NCI-H524 treated with DMSO at 0.1 percent for 48 hours (cell line): ENCODE measurements at places on chromosomes 3 and 15.

DNA sequence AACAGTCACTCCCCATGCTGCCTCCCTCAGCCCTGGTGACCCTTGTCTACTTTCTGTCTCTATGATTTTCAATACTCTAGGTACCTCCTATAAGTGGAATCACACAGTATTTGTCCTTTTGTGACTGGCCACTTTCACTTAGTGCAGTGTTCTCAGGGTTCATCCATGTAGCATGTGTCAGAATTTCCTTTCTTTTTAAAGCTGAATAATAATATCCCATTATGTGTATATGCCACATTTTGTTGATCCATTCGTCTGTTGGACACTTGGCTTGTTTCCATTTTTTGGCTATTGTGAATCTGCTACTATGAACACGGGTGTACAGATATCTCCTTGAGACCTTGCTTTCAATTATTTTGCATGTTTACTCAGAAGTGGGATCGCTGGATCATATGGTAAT, 34.1 kb downstream of the PML start:
- no peak for DNase-seq

GRCh38 chr15:58058729-58059128, 6.8 kb downstream of the ALDH1A2 start:
- DNase-seq, result no peak

DNA sequence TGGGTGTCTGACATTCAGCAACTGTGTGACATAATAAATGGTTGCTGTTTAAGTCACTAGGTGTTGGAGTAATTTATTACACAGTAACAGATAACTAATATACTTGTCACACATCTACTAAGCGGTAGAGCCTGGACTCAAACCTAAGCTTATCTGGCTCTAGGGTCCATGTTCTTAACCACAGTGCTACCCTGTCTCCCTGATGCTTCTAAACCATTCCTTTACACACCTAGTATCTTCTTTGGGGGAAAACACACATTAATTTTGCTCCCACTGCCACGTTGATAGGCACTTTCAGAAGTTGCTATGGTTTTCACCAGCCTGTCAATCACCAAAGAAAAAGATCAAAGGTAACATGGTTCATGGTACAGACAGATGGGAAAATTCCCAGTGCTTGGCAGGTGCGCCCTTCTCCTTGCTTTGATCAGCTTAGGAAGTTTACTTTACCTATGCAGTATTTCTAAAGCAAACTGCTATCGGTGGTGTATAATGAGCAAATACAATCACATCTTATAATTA, 150.8 kb downstream of the PDZRN3 start:
- DNase-seq, result no peak

- no peak for DNase-seq
Measured at GRCh38 chr15:96860741-96861140, 530.2 kb downstream of the NR2F2 start.

- no peak for DNase-seq
Measured at GRCh38 chr3:74511078-74511477, 103.4 kb downstream of the CNTN3 start.
